ENCODE measurements at places on chromosomes 3 and 15. TPM values are rescaled to one million over a fixed set of nuclear protein-coding genes. Genes with fewer than 3 reads are reported as not detected.

DNA sequence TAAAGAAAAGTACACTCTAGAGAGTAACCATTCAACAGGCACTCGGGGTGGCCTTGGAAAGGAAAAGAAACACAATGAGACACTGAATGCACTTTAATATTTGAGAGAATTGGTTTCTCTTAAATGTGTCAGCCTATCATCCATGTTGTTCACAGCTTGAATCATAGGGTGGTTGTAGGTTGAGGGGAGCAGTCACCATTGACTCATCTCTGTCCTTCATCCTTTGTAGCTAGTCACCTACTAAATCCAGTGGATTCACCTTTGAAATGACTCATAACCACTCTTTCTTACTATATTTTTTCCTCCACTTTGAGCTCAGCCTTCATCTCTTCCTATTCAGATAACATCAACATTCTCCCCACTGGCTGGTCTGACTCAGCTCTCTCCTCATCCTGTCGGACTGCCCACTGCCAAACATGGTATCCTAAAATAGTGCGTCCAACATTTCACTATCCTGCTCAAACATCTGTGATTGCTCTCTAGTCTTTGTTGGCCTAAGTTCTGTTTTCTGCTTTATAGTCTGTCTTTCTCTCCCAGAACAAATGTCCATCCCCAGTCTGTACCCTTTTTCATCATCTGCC, 182.7 kb upstream of the GADL1 start:
- no peaks in the 10 kb centered on the region for H3K27me3 ChIP-seq
- no peak overlapping the region for H3K4me3 ChIP-seq
- H3K27ac ChIP-seq = no peak overlapping the region
- H3K4me1 ChIP-seq = no peaks in the 10 kb centered on the region

GRCh38 chr3:101849714-101850245, 466 bp downstream of the NFKBIZ start:
- peak overlapping the region; percentile 86 for H3K4me3 ChIP-seq
- H3K4me1 ChIP-seq = peaks cover 17% of the 10 kb centered on the region
- peak overlapping the region; percentile 93 for H3K27ac ChIP-seq
- no peaks in the 10 kb centered on the region for H3K27me3 ChIP-seq
- peak; percentile 67 for DNase-seq

- H3K27me3 ChIP-seq = no peaks in the 10 kb centered on the region
- H3K4me1 ChIP-seq = peaks cover 5% of the 10 kb centered on the region
- no peak overlapping the region for H3K4me3 ChIP-seq
- H3K27ac ChIP-seq = no peak overlapping the region
- H3K36me3 ChIP-seq = no peaks in the 10 kb centered on the region
Observed at GRCh38 chr15:93050648-93051047, 38.4 kb downstream of the RGMA start.

DNA sequence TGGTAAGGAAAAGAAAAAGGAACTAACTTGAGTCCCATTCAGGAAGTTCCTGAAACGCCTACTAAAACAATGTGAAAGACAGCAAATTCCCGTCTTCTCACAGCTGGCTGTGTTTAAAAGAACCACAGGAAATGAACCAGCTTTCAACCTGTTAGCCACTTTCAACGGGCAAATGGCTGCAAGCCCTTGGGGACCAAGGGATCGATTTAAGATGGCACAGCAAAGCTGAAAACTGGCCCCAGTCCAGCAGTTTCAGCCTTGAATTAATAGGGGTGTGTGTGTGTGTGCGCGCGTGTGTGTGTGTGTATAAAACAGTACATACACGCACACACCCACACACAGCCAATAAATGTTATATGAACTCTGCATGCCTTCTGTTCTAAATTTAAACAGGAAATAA, 168.7 kb upstream of the TMCO5A start:
- H3K4me1 ChIP-seq = no peaks in the 10 kb centered on the region
- no peak overlapping the region for H3K4me3 ChIP-seq
- no peak overlapping the region for H3K27ac ChIP-seq
- no peak for DNase-seq

- no peaks in the 10 kb centered on the region for H3K4me1 ChIP-seq
- H3K36me3 ChIP-seq = no peaks in the 10 kb centered on the region
- H3K27me3 ChIP-seq = no peaks in the 10 kb centered on the region
- H3K27ac ChIP-seq = no peak overlapping the region
- no peak for DNase-seq
- H3K4me3 ChIP-seq = no peak overlapping the region
Observed at GRCh38 chr3:64229903-64230302, 4.6 kb upstream of the PRICKLE2 start.

GRCh38 chr3:111542611-111543300, 759 bp downstream of the CD96 start:
- no peaks in the 10 kb centered on the region for H3K27me3 ChIP-seq
- peaks cover 17% of the 10 kb centered on the region for H3K4me1 ChIP-seq
- H3K27ac ChIP-seq = peak overlapping the region; percentile 73
- peak overlapping the region; percentile 52 for H3K4me3 ChIP-seq

DNA sequence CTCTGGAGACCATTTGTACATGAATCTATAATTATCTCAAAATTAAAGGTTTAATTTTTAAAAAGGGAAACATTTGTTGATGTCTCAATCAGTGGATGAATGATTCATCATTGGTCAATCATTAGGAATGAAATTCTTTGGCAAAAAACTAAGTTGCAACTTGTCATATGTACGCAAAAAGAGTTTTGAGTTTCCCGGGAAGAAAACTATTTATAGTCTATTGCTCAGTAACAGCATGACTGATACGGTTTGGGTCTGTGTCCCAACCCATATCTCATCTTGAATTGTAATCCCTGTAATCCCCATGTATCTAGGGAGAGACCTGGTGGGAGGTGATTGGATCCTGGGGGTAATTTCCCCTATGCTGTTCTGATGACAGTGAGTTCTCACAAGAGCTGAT, 765.8 kb upstream of the ROBO1 start:
- no peaks in the 10 kb centered on the region for H3K4me1 ChIP-seq
- H3K4me3 ChIP-seq = no peak overlapping the region
- no peaks in the 10 kb centered on the region for H3K27me3 ChIP-seq
- no peaks in the 10 kb centered on the region for H3K36me3 ChIP-seq
- DNase-seq = no peak

- no peak overlapping the region for H3K27ac ChIP-seq
- H3K4me1 ChIP-seq = no peaks in the 10 kb centered on the region
- DNase-seq = no peak
- no peaks in the 10 kb centered on the region for H3K36me3 ChIP-seq
Observed at GRCh38 chr3:117837391-117837790, 1127.8 kb downstream of the TUSC7 start.

GP5 gene
- polyA plus RNA-seq = 0.64 TPM
